Activated CD8-positive, alpha-beta memory T cell treated with anti-CD3 and anti-CD28 coated beads, Interleukin-2, amount 10 ng/mL, durations not matched to agents 7 days and 5 days (primary cell): ENCODE measurements at places on chromosomes 12 and 14. TPM values are rescaled to one million over a fixed set of nuclear protein-coding genes. Genes with fewer than 3 reads are reported as not detected.

The OLR1 gene
- total RNA-seq, result not detected

The POP5 gene
- 65.1 TPM for total RNA-seq

DNA sequence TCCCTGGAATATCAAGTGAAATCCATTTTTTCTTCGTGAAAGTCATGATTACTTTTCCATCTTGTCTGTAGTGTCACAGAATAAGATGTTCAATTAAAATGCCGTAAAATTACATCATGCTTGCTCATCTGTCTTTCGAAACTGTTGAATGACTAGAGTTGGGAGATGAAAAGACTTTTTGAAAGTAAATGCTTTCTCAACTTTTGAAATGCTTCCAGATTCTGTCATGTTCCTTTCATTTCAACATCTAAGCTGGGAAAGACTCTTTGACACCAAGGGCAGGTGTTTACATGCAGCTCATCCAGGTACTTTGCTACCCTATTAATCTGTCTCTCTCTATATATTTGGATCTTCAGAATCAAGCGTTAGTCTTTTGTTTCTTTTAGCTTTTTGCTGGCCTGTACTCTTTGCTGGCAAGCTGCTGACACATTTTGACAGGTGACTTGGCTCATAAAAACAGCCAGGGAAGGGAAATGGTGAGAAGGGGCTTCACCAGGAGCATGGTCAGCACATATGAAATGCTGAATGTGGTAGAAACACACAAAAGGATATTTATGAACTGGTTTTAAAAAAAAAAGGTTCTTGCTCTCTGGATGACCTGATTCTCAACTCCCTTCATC lies 77.0 kb upstream of the METAP2 start:
- DNase-seq, result no peak

- DNase-seq, result no peak
Measured at GRCh38 chr12:25692115-25693035, 139.3 kb upstream of the LMNTD1 start.

DNA sequence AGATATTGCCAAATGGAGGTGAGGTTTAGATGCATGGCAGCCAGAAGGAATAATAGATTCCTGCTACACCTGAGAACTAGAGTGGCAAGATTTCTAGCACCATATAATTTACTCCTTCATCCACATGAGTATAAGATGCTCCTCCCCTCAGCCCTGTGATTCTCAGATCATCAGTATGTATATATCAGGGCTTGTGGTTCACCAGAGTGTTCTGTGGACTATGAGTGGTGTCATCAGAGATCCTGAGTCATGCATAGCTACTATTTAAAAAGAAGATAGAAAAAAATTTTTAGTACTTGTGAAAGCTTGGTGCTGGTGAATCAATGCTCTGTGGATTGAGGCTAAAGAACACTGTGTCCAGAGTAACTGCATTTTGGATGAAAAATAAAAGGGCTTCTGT lies 285.9 kb downstream of the BMP4 start:
- DNase-seq, result no peak

The RPL10L gene
- total RNA-seq, result not detected

The ALDH6A1 gene
- 13.8 TPM for total RNA-seq

GRCh38 chr14:54787261-54787660 lies 115.4 kb downstream of the GCH1 start:
- DNase-seq, result no peak

The DPPA3 gene
- total RNA-seq, result not detected

DNA sequence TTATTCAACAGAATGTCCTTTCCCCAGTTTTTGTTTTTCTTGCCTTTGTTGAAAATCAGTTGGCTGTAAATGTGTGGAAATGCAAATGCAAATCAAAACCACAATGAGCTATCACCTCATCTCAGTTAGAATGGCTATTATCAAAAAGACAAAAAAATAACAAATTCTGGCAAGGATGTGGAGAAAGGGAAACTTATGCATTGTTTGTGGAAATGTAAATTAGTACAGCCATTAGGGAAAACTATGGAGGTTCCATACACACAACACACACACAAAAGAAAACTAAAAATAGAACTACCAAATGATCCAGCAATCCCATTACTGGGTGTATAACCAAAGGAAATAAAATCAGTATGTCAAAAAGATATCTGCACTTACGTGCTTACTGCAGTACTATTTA lies 518.8 kb upstream of the ATXN7L3B start:
- no peak for DNase-seq
